CD8-positive, alpha-beta T cell (primary cell): ENCODE measurements at places on chromosomes 5 and 9. TPM values are rescaled to one million over a fixed set of nuclear protein-coding genes. Genes with fewer than 3 reads are reported as not detected.

PKD2L2 gene
- total RNA-seq, result not detected

OTULINL gene
- 93.1 TPM for total RNA-seq

FAM200C gene
- 0.14 TPM for total RNA-seq

MSMP gene
- not detected for total RNA-seq

DCAF10 gene
- 5.6 TPM for total RNA-seq

PAPPA gene
- total RNA-seq, result not detected

ECSCR gene
- total RNA-seq, result not detected

ARPC5L gene
- total RNA-seq, result 45.5 TPM

SLCO6A1 gene
- not detected for total RNA-seq

STPG3 gene
- not detected for total RNA-seq
